Activated T-cell treated with anti-CD3 and anti-CD28 coated beads for 24 hours (primary cell): ENCODE measurements at places on chromosomes 16 and 17.
A peak's percentile ranks its signal among the peaks of the same experiment; 100 is the strongest.

DNA sequence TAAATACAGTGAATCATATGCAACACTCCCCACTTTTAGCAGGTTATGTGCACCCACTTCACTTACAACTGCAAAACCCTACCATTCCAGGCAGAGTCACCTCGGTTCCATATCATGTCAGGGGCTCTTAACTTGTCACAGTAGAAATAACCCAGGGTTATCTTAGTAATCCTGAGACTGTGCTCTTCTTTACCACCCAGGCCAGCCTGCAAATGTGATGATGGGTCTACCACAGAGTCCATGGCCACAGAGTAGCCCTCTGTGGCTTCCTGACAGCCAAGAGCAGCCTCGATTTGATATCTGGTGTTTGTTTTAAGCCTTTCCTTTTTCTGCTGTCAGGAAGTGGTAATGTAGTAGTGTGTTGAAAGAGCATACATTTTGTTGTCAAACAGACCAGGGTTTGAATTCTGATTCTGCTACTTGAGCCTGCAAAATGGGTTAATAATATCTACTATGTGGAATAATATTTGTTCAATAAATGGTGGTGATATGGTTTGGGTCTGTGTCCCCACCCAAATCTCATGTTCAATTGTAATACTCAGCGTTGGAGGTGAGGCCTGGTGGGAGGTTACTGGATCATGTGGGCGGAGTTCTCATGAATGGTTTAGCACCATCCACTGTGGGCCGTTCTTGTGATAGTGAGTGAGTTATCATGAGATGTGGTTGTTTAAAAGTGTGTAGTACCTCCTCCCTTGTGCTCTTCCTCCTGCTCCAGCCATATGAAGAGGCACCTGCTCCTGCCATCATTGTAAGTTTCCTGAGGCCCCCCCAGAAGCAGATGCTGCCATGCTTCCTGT lies 416.5 kb downstream of the UTP18 start:
- no peak for DNase-seq

DNA sequence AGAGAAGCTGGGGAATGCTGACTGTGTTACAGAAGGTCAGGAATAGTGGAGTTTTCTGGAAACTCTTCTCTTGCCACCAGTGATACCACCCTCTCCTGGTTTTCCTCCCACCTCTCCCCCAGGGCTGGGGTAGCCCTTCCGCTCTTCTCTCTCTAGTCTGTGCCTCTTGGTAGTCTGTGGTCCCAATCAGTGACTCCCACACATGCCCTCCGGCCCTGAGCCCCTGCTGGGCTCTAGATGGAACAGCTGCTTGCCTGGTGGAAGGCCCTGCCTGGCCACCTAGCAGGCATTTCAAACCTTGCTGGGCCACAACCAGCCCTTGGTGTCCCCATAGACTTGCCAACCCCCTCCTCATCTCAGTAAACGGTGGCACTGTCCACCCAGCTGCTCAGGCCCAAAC lies 15.2 kb upstream of the MTSS2 start:
- DNase-seq, result no peak

DNA sequence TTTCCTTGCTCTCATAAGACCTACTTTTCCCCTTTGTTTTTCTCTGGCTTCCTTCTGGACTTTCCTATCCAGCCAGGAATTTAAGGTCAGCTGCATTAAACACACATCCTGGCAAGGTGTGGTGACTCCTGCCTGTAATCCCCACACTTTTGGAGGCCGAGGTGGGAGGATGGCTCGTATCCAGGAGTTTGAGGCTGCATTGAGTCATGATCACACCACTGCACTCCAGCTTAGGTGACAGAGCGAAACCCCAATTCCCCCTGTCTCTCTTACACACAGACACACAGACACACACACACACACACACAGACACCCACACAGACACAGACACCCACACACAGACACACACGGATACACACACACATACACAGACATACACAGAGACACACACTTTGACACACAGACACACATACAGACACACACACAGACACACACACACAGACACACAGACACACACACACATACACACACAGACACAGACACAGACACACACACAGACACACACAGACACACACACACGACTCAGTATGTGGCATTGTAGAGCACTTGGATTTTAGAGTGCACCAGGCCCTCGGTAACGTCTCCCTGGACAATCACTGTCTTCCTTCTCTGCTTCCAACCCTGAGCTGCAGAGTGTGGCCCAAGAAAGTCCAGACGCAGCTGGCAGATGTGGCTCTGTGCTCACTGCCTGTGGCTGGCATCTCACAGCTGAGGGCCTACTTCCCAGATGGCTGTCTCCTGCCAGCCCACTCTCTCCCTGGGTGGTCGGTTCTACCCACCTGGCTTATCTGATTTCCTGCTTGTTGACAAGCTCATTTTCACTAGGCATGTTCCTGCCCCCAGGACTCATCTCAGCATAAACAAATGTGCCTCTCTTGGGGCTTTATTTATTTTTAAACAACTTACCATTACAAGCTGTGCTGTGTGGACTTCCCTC lies 39.0 kb downstream of the NLRP1 start:
- no peak for DNase-seq

DNA sequence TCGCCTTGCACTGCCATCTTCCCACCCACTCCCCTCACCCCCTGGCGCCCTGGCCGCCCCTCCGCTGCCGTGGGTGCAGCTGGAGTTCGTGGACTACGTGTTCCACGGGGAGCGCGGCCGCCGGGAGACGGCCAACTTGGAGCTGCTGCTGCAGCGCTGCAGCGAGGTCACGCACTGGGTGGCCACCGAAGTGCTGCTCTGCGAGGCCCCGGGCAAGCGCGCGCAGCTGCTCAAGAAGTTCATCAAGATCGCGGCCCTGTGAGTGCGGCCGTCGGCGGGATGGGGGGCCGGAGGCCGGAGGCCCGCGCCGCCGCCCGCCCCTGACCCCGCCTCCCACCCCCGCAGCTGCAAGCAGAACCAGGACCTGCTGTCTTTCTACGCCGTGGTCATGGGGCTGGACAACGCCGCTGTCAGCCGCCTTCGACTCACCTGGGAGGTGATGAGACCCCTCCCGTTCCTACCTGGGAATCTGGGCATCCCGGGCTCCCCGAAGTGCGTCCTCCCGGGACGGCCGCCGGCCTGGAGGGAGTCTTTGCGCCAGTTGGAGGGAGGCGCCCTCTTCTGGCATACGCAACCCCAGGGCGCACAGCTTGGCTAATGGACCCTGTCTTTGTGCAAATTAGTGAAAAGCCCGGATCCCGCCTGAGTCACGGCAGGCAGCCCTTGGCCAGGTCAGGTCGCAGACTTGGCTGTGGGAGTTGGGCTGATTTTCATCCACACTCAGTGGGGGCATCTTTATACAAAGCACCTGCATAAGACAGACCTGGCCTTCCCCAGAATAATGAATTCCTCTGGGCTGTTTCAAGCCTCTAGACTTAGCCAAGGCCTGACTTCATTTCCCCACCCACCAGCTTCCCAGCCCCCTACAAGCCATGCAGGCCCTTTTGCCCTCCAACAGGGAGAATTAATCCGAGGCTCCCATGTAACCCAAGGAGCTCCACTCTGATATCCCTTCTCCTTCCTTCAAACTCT lies 14.3 kb downstream of the RAPGEFL1 start:
- peak; percentile 41 for DNase-seq

- no peak for DNase-seq
These were observed 230.3 kb downstream of the ENGASE start for GRCh38 chr17:79304884-79305283.

- DNase-seq, result no peak
These were observed 92.7 kb upstream of the FAM20A start for GRCh38 chr17:68693896-68694295.

DNA sequence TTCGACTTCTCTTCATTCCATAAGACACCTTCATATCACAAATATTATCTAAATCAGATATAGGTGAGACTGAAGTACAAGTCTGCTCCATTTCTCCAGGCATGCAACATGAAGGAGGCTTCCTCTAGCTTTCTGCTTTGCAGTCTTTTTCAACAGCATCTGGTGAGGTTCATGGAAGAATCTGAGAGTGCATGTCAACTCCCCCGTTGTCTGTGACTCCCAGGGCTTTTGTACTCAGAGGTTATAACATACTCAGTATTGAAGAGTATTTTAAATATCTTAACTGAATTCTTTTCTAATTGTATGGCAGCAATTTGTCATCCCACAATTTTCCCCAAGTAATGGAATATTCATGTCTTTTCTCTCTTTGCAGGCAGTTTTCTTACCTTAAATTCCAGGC lies 448.7 kb downstream of the CDH8 start:
- DNase-seq, result no peak

- no peak for DNase-seq
These were observed 4.9 kb upstream of the TMEM11 start for GRCh38 chr17:21218831-21219380.

DNA sequence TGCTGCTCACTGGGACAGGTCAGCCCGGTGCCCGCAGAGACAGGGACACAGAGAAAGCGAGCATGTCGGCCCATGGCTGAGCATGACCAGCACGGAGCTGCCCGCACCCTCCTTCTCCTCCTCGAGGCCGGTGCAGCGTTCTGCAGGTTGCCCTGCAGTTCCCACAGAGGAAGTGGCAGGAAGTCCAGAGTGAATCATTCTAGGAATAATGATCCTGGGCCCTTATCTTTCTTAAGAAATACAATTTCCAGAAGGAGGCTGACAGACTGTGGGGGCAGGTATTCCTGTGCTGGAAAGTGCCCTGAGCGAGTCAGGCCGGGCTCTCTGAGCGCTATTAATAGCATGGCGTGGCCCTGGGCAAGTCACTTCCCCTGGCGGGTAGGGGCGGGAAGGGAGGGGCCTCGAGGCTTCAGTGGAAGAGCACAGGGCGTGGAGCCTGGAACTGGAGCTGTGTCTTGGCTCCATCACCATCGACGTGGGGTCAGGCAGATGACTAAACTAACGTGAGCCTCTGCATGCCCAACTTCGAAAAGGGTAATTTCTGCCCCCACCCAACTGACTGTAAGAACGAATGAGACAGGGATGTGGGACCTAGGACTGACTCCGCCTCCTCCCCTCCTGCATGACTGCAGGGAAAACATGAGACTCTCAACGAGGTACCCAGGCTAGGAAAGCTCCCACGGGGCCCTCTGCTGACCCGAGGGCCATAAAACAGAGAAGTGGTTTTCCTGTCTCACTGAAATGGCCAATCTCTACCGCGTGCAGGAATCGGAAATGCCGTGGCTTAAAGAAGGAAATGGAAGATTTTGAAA lies 9.8 kb downstream of the TMEM204 start:
- peak; percentile 62 for DNase-seq

GRCh38 chr17:416293-417206 lies 63.9 kb upstream of the RPH3AL start:
- DNase-seq, result no peak

GRCh38 chr17:49223517-49224197 lies 6.9 kb downstream of the PHOSPHO1 start:
- peak; percentile 63 for DNase-seq

DNA sequence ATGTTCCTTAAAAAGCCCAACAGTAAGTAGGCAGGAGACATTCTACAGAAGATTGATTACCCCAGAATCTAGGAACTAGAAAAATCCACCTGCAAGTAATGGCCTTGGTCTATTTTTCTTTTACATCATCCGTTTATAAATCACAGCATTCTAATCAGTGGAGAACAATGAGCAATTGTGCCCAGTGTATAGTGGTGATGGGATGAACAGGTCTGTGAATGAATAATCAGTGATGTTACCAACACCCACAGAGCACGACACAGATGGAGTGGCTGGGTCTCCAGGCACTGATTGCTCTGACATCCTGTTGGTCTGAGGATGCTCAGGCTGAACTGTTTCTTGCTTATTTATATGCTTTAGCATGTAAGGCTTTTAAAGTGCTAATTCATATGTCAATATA lies 1251.2 kb upstream of the CDH8 start:
- DNase-seq, result no peak

DNA sequence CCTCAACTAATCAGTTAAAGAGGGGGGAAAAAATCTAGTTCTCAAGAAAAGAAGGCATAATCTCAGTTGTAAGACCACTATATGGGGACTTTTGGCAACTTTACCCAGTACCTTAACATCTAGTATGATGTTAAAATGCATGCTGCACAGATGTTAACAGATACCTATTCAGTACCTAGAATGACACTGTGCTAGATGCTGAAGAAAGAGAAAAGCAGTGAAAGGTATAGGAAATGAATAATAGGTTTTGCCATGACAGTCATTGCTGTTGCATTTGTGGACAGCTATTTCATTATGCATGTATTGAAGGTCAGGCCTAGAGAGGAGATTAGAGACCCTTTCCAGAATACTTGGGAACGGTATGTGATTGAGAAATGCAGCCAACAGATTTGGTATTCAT lies 34.5 kb downstream of the PIGL start:
- DNase-seq, result no peak

DNA sequence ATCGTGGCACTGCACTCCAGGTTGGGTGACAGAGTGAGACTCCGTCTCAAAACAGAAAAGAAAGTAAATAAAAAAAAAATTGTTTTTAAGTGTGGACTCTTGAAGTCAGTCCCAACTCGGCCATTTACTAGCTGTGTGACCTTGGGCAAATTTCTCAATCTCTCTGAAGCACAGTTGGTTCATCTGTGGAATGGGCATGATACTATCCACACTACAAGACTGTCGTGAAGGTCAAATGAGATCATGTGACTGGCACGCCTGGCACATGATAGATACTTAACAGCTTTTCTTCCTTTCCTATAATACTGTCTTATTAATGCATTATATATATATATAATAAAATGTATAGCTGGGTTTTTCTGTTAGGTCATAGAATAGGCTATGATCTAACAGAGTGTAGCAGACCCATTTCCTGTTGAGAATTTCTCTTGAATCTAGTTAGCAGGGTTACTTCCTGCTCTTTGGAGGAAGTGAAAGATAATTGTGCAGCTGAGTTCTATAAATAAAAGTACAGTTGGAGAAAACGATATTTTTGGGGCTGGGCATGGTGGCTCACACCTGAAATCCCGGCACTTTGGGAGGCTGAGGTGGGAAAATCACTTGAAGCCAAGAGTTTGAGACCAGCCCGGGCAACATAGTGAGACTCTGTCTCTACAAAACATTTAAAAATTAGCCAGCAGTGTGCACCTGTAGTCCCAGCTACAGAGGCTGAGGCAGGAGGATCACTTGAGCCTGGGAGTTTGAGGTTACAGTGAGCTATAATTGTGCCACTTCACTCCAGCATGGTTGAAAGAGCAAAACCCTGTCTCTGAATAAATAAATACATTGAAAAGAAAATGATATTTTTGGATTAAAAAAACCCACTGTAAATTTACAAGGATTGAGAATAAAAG lies 7.3 kb downstream of the MILR1 start:
- no peak for DNase-seq

GRCh38 chr17:40470932-40471828 lies 27.9 kb downstream of the IGFBP4 start:
- no peak for DNase-seq

GRCh38 chr17:79183293-79184158 lies 108.9 kb downstream of the ENGASE start:
- DNase-seq, result no peak

DNA sequence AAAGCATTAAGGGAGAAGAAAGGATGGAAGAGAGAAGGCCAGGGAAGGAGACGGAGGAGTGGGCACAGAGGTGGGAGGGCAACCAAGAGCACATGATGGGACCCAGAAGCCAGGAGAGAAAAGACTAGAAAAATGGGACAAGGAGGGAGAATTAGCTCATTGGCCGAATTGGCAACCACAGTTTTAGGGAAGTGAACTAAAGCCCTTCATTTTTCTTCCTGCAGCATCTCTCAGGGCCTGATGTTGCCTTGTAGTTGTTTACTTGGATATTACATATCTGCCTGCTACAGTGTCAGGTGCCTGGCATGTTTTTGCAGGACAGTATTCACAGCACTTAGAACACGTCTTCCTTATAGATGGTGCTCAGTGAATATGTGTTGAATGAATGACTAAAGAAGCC lies 19.0 kb downstream of the EMP2 start:
- no peak for DNase-seq
